NCI-H2227 treated with DMSO at 0.1 percent for 48 hours (cell line): ENCODE measurements at places on chromosomes 6 and 20.
A peak's percentile ranks its signal among the peaks of the same experiment; 100 is the strongest.

GRCh38 chr6:39327507-39327906, 5.0 kb upstream of the KCNK16 start:
- no peak for DNase-seq

DNA sequence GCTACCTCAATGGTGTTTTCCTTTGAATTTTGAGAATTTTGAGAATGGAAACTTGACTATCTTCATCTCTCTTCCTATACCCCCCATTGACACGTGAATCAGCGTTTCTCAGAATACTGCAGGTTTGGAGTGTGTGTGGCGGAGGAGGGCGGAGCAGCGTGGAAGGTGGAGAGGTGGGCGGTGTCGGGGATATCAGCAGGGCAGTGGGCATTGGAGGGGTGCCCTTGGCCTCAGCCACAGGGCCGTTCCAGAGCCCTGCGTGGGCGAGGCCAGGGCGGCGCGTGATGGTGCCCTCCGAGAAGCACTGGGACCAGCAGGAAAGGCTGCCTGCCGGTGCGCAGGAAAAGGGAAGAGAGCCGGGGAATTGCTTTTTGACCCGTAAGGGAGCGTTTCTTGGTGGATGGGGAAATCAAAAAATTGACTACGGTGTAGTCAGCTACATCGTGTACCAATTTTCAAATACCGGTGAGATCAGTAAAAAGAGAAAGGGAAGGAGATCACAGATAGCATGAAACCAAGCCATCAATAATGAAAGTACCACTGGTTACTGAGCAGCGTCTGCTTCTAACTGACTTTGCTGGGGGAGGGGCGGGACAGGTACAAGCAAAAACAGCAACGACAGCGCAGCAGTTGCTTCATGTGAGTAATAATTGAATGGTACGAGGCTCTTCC, 82.7 kb upstream of the DUSP22 start:
- peak; percentile 32 for DNase-seq

GRCh38 chr6:18742406-18742805, 355.3 kb downstream of the RNF144B start:
- no peak for DNase-seq

DNA sequence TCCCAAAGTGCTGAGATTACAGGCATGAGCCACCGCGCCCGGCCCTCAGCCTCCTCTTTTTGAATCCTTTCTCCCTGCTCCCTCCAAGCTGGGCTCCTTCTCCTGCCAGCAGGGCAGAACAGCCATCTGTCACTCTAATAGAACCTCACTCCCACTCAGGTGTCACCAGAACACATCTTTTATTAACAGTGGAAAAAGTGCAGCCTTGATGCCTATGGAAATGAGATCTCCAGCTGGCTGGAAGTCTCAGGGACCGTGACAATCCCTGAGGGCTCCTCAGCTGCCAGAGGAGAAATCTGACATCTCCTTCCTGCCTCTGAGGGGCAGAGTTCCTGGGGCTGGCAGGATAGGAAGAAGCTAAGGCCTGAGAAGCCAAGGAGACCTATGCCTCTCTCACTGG, 28.0 kb downstream of the TMC2 start:
- no peak for DNase-seq

- DNase-seq: no peak
Measured at GRCh38 chr6:16471222-16471909, 233.0 kb downstream of the GMPR start.

GRCh38 chr6:155254139-155254538, 9.7 kb upstream of the CLDN20 start:
- DNase-seq: no peak

GRCh38 chr6:103178193-103178592, 1681.5 kb downstream of the HACE1 start:
- DNase-seq: no peak

GRCh38 chr20:20528861-20529260, 161.0 kb downstream of the INSM1 start:
- DNase-seq: no peak

DNA sequence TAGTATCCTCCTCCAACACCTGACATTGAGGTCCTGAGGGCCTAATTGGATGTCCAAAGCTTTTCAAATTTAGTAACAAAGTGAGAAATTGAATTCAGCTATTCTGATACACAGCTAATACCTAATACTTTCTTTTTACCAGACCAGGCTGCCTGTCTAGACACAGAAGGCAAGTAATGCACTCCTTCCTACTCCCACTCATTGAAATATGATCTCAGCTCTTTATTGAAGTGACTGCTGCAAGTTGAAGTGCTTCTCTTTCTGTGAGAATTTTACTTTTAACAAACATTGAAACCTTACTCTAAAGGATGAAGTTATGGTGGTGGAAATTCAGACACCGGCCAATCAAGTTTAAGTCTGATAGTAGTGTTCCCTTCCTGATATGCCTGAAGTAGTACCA, 90.8 kb upstream of the OGFRL1 start:
- no peak for DNase-seq

GRCh38 chr20:23115822-23116221, 29.7 kb upstream of the CD93 start:
- DNase-seq: no peak

DNA sequence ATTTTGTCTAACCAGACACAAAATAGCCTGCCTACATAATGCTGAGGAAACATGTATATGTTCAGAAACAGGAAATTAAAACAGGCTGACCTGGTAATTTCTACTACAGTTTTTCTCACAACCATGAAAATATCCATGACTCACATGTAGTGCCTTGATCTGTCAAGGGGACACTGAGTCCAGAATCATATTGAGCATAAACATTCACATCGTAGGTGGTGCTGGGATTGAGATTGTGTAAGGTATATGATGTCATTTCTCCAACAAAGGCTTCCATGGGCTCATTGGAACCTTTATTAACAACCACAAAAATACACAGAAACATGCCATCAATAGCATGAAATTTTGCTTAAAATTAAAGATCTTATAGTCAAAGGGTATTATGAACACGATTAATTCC, 80.9 kb downstream of the COL12A1 start:
- no peak for DNase-seq

DNA sequence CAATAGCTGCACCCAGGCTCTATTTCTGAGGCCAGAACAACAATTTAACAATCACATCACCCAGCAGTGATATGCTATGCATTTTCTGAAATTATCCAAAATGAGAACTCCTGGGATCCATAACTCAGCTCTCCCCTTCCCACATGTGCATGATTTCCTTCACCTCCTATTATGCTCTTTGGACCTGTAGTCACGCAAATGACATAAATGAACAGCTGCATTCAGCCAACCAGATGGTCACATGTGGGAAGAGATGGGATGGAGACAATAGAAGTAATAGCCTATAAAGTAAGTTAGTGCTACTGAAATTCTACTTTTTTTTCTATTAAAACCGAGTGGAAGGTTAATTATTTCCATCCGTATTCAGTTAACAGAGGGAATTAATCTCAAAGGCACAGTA, 662.1 kb upstream of the ID4 start:
- DNase-seq: no peak

DNA sequence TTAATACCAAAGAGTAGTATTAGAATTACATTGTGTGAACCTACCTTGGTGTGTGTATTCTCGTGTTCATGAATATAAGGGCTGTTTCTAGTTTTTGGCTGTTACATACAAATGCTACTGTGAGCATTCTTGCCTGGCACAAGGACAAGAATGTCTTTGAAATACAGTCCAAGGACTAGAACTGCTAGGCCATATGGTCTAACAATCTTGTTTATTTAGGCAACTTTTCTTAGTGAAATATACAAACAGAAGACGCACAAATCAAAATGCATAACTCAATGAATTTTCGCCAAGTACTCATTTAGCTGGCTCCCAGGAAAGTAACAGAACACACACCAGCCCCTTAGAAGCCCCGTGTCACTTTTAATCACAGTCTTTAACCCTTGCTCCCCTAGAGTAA, 28.5 kb downstream of the KDM1B start:
- DNase-seq: no peak

- no peak for DNase-seq
Measured at GRCh38 chr6:79600812-79601609, 30.1 kb upstream of the SH3BGRL2 start.

GRCh38 chr20:37262505-37262904, 891 bp upstream of the GHRH start:
- no peak for DNase-seq

DNA sequence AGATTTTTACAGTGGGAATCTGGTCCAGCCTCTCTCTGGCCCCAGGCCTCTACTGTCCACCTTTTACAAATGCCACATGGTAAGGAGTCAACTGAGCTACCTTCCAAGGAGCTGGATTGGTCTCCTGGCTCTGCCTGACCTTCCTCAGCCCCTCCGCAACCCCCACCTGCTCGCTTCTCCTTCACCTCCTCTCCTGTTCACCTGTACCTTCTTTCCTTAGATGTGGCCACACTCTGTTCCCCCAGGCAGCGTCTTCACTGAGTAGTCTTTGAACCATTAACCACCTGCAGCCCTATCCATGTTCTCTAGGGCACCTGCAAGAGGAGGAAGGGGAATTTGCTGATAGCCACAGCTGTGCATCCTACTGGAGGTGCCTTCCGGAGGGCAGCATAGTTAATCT, 55.3 kb upstream of the DDR1 start:
- no peak for DNase-seq

- DNase-seq: no peak
Measured at GRCh38 chr6:113140721-113141120, 716.4 kb upstream of the MARCKS start.

DNA sequence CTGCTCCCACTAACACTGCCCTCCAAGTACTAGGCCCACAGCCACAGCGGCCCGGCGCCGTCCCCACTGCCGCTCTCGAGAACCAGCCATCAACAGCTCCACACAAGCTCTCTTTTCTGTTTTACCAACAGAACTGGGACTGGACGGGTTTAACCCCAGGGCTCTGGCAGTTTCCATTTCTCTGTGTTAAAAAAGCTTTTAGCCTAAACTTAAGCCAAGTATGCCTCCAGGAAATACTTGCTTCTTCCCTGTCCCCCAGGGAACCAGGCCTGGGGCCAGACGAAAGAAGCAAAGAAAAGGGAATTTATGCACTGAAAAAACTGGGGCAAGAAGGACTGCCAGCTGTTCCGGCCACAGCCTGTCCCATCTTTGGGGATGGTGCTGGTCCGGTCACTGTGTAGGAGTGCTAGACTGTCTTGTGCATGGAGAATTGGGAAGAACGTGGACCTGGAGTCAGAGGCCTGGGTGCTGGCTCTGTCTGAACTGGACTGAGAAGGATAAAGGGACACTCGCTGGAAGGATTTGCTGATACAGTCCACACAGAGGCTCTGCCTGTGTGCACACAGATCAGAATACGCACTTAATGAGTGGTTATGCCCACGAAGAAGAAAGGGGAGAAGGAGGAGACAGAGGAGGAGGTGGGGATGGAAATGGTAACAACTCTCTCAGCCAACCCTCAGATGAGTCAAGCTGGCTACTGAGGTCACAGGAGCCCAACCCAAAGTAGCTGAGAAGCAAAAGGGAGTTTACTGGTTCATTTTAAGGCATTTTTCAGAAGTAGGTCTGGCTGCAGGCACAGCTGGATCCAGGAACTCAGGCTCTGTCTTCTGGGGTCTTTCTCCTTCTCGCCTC, 254.4 kb upstream of the PMEPA1 start:
- DNase-seq: no peak

DNA sequence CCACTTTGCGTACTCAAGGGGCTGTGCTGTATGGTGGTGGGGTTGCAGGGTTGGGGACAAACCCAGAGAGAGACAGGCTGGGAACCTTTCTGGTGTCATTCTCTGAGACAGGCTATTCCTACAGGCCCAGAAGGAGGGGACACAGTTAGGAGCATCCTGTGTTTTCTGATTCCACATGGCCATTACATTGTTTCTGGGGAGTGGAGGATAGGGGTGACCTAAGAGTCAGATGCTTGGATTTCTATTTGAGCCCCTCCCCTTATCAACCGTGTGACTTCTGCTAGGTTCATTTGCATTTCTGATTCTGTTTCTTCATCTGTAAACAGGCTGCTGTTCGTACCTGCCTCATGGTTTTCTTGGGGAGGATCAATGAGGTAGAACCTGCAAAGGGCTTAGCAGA, 29.4 kb upstream of the EPB41L1 start:
- DNase-seq: no peak

GRCh38 chr6:52155791-52156576, 30.2 kb upstream of the IL17A start:
- DNase-seq: no peak

DNA sequence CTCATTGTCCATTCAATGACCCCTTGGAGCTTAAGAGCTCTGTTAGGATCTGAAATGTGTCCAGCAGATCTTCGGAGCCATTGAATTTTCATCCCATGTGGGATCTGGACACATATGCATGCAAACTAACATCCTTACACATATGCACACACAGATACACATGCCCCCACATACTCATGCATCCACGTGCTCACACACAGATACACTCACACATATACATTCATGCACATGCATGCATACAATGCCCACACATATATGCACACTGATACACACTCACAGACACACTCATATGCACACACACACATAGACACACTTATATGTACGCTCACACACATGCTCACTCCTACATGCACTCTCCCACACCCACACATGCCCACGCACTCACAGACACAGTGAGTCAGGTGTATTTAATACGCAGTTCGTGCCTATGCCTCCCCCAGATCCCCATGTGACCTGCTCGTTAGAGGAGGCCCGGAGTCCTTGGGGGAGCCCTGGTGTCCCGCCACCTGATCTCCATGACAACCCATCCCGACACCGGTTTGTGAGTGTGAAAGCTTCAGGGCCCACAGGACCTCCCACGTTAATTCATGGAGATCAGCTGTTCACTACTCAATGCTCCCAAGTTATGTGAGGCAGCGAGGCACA, 121.9 kb upstream of the SULF2 start:
- DNase-seq: no peak

GRCh38 chr6:154689493-154690255, 43.5 kb upstream of the SCAF8 start:
- no peak for DNase-seq

GRCh38 chr6:105200133-105200730, 20.4 kb upstream of the POPDC3 start:
- no peak for DNase-seq
